ENCODE measurements at places on chromosomes 6 and 20.

DNA sequence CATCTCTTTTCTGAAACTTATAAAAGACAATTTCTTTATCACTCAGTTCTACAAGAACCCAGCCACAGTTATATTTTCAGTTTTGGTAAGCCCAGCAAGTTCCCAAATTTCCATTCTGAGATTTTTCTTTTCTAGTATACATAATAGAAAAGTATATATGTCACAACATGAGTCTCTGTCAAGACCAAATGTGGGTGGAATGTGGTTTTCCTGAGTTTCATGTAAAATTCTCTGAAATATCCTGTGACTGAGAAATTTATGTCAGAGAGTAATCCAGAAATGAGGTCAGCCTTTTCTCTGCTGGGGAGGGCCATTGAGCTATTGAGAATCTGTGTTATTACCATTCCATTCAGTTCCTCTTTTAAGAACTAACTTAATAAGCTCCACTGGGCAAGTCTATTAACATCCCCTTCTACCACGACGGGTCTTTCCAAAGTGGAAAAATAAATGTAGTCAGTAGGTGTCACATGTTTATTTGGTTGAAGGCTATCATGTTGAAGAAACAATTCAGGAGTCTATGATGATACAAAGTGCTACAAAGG, 100.7 kb upstream of the HMGN3 start:
- DNase-seq = no peak

GRCh38 chr20:64160118-64160517, 4.1 kb upstream of the MYT1 start:
- DNase-seq = no peak

DNA sequence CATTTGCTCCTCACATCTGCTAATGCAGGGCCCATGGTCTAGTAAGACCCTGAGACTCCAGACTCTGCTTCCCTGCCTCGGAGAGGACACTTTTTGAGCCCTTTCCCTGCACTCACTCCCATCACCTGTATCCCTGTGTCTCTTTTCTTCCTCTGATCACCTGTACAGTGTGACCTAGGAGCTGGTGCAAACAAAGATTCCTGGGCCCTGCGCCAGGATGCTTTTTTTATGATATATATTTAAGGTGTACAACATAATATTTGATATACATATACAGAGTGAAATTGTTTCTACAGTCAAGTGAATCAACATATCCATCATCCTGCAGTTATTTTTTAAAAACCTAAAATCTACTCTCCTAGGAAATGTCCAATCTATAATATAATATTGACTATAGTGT, 355.4 kb downstream of the MAFB start:
- DNase-seq = no peak

GRCh38 chr20:36175016-36175415, 20.5 kb downstream of the EPB41L1 start:
- DNase-seq = no peak

DNA sequence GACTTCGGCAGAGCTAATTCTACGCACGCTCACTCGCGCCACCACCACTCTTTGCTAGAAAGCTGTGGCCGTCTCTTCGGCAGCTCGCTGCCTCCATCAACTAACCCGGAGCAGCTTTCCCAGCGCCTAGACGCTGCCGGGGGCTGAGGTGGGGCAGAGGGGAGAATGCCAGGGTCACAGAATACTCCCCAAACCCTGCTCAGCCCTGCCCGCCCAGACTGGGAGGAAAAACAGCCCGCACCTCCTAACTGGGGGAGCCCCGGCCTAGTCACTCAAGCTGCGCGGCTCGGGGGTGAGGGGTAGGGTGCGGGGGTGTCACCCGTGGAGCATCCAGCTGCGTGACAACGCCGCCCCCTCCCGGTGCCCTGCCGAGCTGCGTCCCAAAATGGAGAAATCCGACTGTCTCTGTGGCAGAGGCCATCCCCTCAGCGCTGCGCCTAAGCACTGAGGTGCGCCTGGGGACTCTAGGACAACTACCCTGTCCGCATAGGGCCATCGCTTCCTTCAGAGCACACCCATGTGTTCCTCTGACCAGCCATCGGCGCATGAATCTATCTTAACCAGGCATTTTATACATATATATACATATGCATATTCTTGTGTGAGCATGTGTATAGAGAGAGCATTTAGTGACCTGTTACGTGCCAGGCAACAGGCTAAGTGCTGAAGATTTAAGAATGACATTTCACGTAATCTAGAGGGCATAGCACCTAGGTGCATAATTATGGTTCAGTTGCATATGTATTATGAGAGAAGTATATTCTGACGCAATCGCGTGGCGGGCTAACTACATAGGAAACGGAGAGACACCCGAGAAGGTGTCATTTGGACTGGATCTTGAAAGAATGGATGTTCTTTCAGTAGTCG, 1.5 kb upstream of the TENT5A start:
- DNase-seq = peak; percentile 70

DNA sequence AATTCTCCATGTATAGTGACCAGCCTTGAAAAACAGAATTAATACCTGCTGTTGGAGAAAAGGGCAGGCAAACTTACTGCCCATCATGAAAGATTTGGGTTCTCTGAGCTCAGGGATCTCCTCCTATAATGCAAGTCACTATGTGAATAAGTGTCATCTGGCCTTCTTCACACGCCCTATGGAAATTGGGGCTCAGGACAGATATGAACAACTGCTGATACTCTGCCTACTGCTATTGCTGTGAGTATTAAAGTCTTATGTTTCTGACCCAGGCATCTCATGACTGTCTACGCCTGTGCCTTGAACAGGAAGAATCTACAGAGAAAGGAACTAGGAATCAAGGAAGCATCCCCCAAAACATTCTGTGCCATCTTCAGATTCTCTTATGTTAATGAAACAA, 226.1 kb downstream of the SOD2 start:
- DNase-seq = no peak

GRCh38 chr6:128882560-128882959, 378 bp upstream of the LAMA2 start:
- no peak for DNase-seq

- no peak for DNase-seq
These were observed 85.3 kb upstream of the SIRPA start for GRCh38 chr20:1809611-1810510.

- DNase-seq = no peak
These were observed 9.2 kb downstream of the SPTLC3 start for GRCh38 chr20:13017883-13018535.

DNA sequence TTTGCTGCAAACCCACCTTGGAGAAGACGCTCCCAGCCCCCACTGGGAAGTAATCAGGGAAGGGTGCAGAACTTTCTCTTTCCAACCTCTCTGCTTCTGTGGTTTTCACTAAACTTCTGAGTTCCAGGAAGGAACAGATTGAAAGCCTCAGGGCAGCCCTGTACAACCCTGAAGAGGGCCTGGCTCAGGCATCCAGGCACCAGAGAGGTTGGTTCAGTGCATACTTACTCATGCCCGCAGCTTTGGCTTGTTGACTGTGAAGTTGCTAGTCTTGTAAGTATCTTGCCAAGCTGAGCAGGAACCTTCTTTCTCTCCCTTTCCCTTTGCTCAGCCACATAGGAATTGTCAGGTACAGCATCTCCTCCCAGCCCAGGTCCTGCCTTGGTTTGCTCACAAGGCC, 272.2 kb upstream of the FOXQ1 start:
- no peak for DNase-seq

GRCh38 chr6:163300838-163301237, 113.7 kb upstream of the QKI start:
- DNase-seq = no peak

DNA sequence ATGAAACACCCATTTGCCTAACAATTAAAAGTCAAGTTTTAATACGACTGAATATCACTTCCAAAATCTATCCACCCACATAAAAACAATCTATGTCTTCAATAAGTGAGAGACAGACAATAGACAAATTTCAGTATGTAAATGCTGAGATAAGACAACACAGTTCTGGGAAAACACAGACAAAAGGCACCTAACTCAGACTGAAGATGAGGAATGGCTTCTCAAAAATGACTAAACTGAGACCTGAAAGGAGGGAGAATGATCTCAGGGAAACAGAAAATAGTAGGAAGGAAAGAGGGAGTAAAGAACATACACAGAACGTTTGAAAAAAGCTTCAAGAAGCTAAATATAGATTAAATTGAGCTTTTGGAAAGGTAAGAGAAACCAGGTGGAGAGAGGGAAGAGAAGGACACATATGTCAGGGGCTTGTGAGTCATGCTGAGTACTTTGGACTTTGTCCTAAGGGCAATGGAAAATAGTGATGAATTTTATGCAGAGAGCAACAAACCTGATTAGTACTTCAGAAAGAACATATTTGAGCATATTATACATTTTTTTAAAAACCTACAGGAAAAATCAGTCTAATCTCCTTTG, 16.1 kb downstream of the LMBRD1 start:
- DNase-seq = no peak

- DNase-seq = no peak
These were observed 1.4 kb downstream of the PFDN4 start for GRCh38 chr20:54209216-54209813.

GRCh38 chr6:39765508-39766065, 26.6 kb upstream of the DAAM2 start:
- DNase-seq = no peak

- no peak for DNase-seq
These were observed 152.0 kb upstream of the ECI2 start for GRCh38 chr6:4287372-4287771.

GRCh38 chr6:54959820-54960219, 113.2 kb downstream of the FAM83B start:
- DNase-seq = no peak
